Stimulated activated CD4-positive, alpha-beta T cell treated with anti-CD3 and anti-CD28 coated beads, Interleukin-12 subunit alpha, Interleukin-12 subunit beta, amount 100 ng/mL, for 24 hours (primary cell): ENCODE measurements at places on chromosomes 3 and 15.

DNA sequence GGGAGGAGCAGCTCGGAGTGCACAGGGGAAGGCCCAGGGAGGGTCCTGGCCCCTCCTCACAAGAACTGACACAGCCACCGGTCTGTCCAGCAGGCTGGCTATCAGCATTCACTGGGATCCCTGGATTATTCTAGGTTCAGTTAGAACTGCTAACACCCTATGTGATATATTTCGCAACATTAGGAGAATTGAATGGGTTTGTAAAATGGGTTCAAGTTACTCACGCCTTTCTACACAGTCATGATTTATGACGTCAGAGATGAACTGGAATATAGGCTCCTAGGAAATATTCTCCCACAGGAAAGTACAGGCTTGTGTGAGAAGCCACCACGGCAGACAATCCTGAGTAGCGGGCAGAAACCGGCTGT lies 969 bp upstream of the BSN start:
- DNase-seq: no peak

GRCh38 chr3:187673012-187673411 lies 2.8 kb upstream of the SST start:
- DNase-seq: no peak

GRCh38 chr3:67804578-67804977 lies 150.2 kb upstream of the SUCLG2 start:
- no peak for DNase-seq

GRCh38 chr3:190385731-190386688 lies 2.0 kb upstream of the CLDN16 start:
- DNase-seq: no peak

- no peak for DNase-seq
Measured at GRCh38 chr3:177476495-177476894, 279.2 kb upstream of the TBL1XR1 start.

DNA sequence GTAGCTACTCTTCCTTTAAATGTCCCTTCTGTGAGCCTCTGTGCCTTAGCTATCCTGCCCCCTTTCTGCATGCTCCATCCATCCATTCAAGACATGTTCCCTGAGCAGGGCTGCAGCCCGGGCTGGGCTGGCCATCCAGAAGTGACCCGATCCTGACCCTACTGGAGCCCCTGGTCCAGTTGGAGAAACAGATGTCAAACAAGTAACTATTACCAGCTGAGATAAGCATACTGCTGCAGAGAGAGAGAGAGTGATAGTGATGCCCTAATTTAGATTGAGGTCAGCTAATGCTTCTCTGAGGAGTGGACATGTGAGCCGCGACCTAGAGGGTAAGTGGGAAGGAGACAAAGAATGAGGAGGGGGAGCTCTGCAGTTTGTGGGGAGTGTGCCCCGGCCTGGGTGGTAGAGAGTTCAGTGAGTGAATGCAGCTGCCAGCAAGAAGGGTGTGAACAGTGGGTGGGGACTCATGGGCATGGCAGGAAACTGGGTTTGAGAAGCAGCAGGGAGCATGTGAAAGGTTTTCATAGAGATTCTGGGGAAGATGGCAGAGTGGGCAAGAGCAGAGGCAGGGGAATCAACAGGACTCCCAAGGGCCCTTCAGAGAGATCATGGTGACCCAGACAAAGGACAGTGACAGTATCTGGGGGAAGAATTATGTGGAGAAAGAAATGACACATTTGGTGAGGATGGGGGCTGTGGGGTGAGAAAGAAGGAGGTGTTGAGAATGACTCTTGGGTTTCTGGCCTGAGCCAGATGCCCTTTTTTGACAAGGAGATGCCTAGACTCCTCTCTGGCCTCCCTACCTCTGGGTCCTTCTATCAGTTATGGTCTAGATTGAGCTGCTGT lies 44.9 kb downstream of the CHCHD6 start:
- no peak for DNase-seq

DNA sequence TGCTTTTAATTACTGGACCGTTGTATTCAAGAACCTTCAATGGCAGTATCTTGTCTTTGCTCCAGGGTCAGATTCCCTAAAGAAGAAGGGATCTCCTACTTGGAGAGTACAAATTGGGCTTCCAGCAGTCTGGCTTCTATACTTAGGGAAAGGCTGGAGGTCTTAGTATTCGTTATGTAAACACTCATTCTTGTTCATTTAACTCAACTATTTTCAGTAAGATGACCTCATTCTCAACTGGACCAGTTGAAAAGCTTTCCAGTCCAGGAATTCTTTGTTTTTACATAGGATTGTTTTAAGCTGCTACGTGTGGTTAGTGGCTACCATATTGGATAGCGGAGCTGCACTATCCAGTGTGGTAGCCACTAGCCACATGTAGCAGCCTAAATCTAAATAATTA lies 4.6 kb downstream of the SENP5 start:
- no peak for DNase-seq

- DNase-seq: no peak
Measured at GRCh38 chr3:174498638-174499037, 360.5 kb upstream of the NAALADL2 start.

DNA sequence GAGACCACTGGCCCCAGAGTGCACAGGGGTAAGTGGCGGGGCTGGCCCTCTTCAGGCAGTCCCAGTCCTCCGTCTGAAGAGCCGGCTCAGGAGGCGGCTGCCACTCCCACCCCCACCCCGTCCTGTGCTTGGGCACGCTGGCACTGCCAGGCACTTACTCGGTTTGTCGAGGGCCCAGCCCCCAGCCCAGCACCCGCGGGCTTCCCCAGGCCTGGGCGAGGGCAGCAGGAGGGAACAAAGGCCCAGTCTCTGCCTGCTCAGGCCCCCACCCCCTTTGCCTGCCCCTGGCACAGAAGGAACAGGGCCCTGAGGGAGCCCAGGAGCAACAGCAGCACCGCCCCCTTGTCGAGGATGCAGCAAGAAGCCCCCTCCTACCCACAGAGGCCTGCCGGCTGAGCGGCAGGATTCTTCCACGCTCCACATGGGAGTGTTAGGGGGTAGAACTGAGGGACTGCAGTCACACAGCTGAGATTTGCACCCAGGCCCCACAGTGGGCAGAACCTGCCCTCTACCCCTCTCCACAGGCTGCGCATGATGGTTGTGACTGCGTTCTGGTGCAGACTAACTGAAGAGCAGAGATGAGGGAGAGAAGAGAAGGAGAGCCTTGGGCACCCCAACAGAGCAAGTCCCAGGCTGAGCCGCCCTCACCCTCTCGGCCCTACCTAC lies 8.9 kb downstream of the DUSP7 start:
- no peak for DNase-seq

GRCh38 chr15:62972814-62973213 lies 69.7 kb upstream of the TPM1 start:
- no peak for DNase-seq

DNA sequence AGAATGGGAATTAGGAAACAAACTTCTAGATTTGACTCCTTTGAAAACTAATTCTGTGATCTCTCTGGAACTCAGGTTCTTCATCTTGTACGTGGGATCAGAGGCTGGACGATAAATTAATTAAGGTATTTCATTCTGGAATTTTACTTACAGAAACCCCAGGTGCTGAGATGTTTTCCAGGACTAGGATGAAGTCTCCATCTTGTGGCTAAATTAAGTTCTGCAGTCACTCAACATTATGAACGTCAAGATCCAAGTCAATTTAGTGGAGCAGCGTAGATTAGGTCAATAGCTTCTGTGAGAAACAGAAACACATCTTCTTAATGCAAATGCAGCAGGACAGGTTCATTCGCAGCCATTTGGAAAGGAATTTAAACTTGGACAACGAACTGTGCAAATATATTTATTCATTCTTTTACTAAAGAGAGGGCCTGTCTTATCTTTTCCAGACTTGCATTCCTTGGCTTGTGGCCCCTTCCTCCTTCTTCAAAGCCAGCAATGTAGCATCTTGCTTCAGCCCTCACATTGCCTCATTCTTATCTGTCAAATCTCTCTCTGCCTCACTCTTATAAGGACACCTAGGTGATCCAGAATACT lies 26.7 kb upstream of the TMC3 start:
- DNase-seq: no peak

- DNase-seq: no peak
Measured at GRCh38 chr15:96733721-96734120, 403.2 kb downstream of the NR2F2 start.

- DNase-seq: no peak
Measured at GRCh38 chr15:79007066-79007465, 62.2 kb upstream of the CTSH start.

GRCh38 chr3:156300929-156301840 lies 180.8 kb downstream of the KCNAB1 start:
- DNase-seq: no peak

- DNase-seq: no peak
Measured at GRCh38 chr3:160049038-160049437, 60.4 kb downstream of the IL12A start.

- no peak for DNase-seq
Measured at GRCh38 chr3:193848547-193848946, 255.5 kb downstream of the OPA1 start.

GRCh38 chr3:105866656-105867653 lies 1.9 kb downstream of the CBLB start:
- DNase-seq: no peak
